ENCODE measurements at places on chromosomes 3 and 15. TPM values are rescaled to one million over a fixed set of nuclear protein-coding genes. Genes with fewer than 3 reads are reported as not detected.

Gene FAM174B
- total RNA-seq: 3.9 TPM

Gene CPNE4
- total RNA-seq: not detected

Gene SH2D7
- total RNA-seq: not detected

Gene SLC9C1
- not detected for total RNA-seq

Gene EPHA6
- not detected for total RNA-seq

Gene PRKCD
- total RNA-seq: 27.3 TPM

Gene SMAD3
- 30.2 TPM for total RNA-seq

Gene GOLGA6L26
- total RNA-seq: not detected

Gene ADGRG7
- total RNA-seq: not detected

Gene SLC27A2
- 16.6 TPM for total RNA-seq

Gene CHRD
- total RNA-seq: not detected

Gene KBTBD8
- 21.9 TPM for total RNA-seq

Gene DHFR2
- 6.9 TPM for total RNA-seq

Gene FGD5
- not detected for total RNA-seq

Gene CASR
- total RNA-seq: not detected

Gene ANKUB1
- not detected for total RNA-seq

Gene PCLAF
- total RNA-seq: 84.4 TPM

Gene SLC22A14
- not detected for total RNA-seq

Gene USP50
- total RNA-seq: 0.40 TPM

Gene PCSK6
- 0.95 TPM for total RNA-seq

Gene ADAMTS9
- not detected for total RNA-seq

Gene C3orf22
- not detected for total RNA-seq

Gene TXNRD3
- total RNA-seq: 1.3 TPM

Gene GP9
- not detected for total RNA-seq

Gene TSEN2
- 30.3 TPM for total RNA-seq

Gene LEKR1
- 0.55 TPM for total RNA-seq

Gene TMEM212
- total RNA-seq: not detected

Gene TMEM266
- total RNA-seq: 0.11 TPM

Gene TF
- 0.02 TPM for total RNA-seq

Gene DPPA2
- not detected for total RNA-seq

Gene COL7A1
- 0.59 TPM for total RNA-seq

Gene ACKR2
- 0.20 TPM for total RNA-seq

Gene RGMA
- total RNA-seq: 0.20 TPM

Gene TRANK1
- 12.7 TPM for total RNA-seq

Gene SEMA6D
- total RNA-seq: not detected

Gene EXD1
- not detected for total RNA-seq

Gene CCR1
- 1.8 TPM for total RNA-seq

Gene GRIP2
- not detected for total RNA-seq

Gene SV2B
- 0.02 TPM for total RNA-seq

Gene CRABP1
- not detected for total RNA-seq

Gene SMCO1
- not detected for total RNA-seq

Gene ITIH1
- not detected for total RNA-seq

Gene CNTN4
- not detected for total RNA-seq

Gene GOLGA8K
- total RNA-seq: 0.13 TPM

Gene PLSCR5
- total RNA-seq: not detected

Gene GRAMD2A
- not detected for total RNA-seq
